ENCODE measurements at places on chromosomes 7 and 10.

GRCh38 chr10:90983914-90984549 is 63.1 kb upstream of the ANKRD1 start:
- DNase-seq: no peak

DNA sequence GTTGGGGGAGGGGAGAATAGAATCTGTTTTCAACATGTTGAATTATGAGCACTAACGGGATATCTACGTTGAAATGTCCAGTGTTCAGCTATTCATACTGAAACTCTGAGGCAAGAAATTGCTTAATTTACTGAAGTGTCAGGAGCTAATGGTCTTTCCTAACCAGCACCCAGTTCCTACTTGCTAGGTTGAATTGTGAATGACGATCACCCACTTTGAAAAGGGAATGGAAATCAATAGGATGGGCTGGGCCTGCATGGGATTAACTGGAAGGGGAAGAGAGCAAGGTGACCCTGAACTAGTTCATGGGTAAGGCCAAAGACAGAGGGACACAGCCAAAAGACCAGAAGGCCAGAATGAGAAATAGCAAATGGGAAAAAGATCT is 51.3 kb downstream of the HIPK2 start:
- DNase-seq: no peak

GRCh38 chr7:139682136-139683013 is 95.4 kb downstream of the HIPK2 start:
- DNase-seq: no peak

- DNase-seq: no peak
Observed at GRCh38 chr7:66505531-66506451, 122.9 kb upstream of the KCTD7 start.

- no peak for DNase-seq
Observed at GRCh38 chr7:33790746-33791145, 114.6 kb upstream of the BMPER start.

GRCh38 chr10:21509341-21510240 is 15.9 kb downstream of the SKIDA1 start:
- no peak for DNase-seq

DNA sequence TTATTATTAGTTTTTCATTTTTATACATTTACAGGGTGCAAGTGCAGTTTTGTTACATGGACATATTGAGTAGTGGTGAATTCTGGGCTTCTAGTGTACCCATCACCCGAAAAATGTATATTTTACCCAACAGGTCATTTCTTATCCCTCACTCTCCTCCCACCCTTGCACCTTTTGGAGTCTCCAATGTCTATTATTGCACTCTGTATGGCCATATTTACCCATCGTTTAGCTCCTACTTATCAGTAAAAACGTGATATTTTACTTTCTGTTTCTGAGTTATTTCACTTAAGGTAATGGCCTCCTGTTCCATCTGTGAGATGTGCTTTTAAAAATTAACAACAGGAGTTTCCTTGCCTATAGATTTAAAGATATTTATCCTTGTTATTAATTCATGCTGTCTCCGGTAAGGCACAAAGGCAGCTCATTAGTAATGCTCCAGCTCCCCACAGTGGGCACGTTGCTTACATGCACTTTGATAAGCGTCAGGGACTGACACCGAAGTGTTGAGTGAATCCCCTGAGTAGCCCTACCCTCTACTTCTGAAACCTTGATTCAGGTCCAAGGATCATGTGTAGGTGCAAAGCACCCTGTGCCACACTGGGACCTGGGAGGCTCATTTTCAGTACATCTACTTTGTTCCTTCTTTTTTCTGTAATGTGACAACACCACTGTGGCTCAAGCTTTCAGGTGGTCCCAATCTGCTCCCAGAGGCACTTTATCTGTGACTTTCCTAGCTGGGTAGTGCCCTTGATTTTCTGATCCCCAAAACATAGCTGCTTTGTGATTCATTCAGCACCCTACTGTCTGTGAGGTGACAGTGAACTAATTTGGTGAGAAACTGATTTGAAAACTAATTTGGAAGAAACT is 27.3 kb downstream of the HYAL4 start:
- peak; percentile 37 for DNase-seq

- DNase-seq: no peak
Observed at GRCh38 chr10:1233031-1233430, 176.8 kb downstream of the WDR37 start.

- DNase-seq: no peak
Observed at GRCh38 chr7:34044734-34045353, 139.5 kb downstream of the BMPER start.

GRCh38 chr10:120738658-120739057 is 112.5 kb upstream of the WDR11 start:
- DNase-seq: no peak

DNA sequence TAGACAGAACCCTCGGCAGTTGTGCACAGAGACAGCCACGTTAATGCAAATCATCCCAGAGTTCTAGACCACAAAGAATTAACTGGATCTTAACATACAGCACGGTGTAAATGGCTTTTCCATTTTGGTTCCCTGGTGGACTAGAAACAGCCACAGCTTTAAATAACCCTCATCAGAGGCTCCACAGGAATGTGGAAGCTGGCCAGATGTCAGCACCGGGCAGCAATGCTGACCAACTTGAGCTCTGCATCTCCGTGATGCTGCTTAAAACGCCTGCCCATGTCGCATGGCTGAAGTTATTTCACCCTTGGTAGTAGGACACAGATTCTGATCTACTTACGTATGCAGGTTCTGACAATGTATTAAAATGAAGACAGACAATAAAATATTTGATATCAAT is 24.5 kb downstream of the RSU1 start:
- no peak for DNase-seq

DNA sequence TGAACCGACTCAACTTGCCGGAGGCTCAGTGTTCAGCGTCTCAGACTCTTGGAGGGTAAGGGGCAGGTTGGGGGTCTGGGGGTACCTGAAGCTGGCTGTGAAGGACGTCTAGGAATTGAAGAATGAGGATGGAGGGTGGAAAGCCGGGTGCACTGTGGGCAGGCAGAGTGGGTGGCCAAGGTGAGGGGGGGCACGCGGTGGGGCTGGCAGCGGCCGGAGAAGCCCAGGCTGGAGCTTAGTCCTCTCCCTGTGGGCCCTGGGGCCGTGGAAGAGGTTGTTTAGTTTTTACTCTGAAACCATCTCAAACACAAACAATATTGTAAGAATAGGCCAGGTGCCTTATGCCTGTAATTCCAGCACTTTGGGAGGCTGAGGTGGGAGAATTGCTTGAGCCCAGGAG is 83.4 kb downstream of the UNCX start:
- no peak for DNase-seq

- no peak for DNase-seq
Observed at GRCh38 chr10:118501171-118501570, 94.3 kb downstream of the PRLHR start.

GRCh38 chr7:137818036-137818435 is 28.7 kb downstream of the DGKI start:
- DNase-seq: no peak

GRCh38 chr10:49287689-49288340 is 11.2 kb upstream of the C10orf71 start:
- DNase-seq: no peak

DNA sequence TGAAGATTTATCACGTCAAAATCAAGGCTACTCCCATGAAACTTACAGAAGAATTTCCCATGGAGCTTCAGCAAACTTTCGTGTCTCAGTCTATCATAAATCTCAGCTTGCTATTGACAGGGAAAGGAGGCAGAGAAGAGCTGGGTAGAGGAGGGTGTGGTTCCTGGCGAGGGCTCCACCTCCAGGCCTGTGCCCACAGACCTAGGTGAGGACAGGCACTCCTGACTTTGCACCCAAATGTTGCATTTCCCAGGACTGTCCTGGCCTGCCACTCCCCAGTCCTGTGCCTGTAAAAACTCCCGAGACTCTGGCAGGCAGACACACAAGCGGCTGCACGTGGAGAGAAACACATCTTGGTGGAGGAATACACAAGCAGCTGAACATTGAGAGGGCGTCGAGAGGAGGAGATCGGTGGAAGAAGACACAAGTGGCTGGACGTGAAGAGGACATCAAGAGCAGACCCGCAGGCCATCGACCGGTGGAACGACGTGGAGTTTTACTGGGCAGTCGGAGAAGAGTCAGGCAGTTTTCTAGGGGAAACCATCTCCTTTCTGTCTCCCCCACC is 145.1 kb downstream of the CTNNA3 start:
- DNase-seq: no peak

- DNase-seq: no peak
Observed at GRCh38 chr7:93913197-93913596, 6.8 kb downstream of the GNGT1 start.

- no peak for DNase-seq
Observed at GRCh38 chr7:114930107-114930661, 8.3 kb downstream of the MDFIC start.

GRCh38 chr7:47036909-47037308 is 545.0 kb downstream of the TNS3 start:
- DNase-seq: no peak

GRCh38 chr7:47461161-47461560 is 120.8 kb downstream of the TNS3 start:
- DNase-seq: no peak

DNA sequence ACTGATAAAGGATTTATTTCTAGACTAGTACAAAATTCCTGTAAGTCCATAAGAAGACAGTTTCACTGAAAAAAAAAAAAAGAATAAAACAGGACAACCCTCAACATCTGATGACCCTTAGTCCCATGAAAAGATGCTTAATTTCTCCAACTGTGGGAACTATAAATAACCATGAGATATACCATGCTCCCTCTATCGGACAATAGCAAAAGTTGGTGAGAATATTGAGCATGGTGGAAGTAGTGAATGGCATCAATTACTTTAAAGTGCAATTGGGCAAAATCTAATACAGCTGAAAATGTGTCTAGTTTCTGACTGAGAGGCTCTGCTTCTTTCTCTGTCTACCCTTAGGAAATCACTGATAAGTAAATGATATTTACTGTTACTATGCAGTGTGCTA is 348.8 kb downstream of the SUGCT start:
- DNase-seq: no peak

GRCh38 chr7:30459591-30460245 is 18.9 kb downstream of the NOD1 start:
- DNase-seq: peak; percentile 44

- no peak for DNase-seq
Observed at GRCh38 chr10:75841266-75841665, 409.8 kb downstream of the LRMDA start.

DNA sequence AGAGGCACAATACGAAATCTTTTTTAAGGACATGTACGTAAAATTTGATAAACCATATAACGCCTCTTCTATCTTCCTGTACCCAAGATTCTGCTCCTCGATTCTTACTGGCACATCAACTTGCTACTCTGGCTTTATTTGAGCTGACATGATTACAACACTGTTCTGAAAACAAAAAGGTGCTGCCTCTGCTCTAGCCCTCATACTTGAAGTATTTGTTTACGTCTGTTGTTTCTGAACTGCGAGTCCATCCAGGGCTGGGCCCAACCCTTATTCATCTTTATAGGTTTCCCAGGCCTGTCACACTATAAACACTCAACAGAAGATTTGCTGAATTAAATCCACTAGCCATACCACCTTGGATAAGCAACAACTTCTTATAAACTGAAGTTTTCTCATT is 96.2 kb upstream of the SVIL start:
- DNase-seq: no peak

DNA sequence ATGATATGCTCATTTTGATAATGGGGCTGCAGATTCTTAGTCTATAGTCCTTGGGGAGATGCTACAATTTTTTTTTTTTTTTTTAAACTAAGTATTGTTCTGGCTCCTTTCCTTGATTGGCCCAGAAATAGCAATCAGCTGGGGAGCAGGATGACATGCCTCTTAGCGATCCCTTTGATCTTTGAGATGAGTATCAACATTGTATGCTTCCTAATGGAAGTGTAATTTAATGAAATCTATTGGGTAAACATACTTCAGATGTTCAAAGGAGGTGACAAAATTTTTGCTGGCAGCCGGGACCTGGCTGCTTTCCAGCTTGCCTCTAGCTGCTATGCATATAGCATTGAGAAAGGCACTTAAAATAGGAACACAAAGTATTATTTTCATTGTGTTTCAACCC is 43.5 kb downstream of the VTI1A start:
- peak; percentile 5 for DNase-seq

- no peak for DNase-seq
Observed at GRCh38 chr10:15144788-15145187, 23.7 kb downstream of the NMT2 start.

- DNase-seq: no peak
Observed at GRCh38 chr10:126011995-126012394, 115.6 kb downstream of the FANK1 start.

GRCh38 chr7:130475776-130476175 is 16.1 kb upstream of the MEST start:
- DNase-seq: no peak
